ENCODE measurements at places on chromosomes 7 and 10. TPM values are rescaled to one million over a fixed set of nuclear protein-coding genes. Genes with fewer than 3 reads are reported as not detected.
A peak's percentile ranks its signal among the peaks of the same experiment; 100 is the strongest.

DNA sequence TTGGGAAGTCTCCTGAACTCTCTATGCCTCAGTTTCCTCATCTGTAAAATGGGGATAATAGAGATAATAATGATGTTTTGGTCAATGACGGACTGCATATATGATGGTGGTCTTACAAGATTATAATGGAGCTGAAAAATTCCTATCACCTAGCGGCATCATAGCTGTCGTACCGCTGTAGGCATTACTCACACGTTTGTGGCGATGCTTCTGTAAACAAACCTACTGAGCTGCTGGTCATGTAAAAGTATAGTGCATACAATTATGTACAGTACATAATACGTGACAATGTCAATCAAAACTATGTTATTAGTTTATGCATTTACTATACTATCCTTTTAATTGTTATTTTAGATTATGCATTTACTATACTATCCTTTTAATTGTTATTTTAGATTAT is 339.1 kb upstream of the NPVF start:
- peaks cover 3% of the 10 kb centered on the region for H3K4me1 ChIP-seq
- no peaks in the 10 kb centered on the region for H3K27me3 ChIP-seq
- no peak for DNase-seq
- no peak overlapping the region for H3K4me3 ChIP-seq
- no peaks in the 10 kb centered on the region for H3K36me3 ChIP-seq

DNA sequence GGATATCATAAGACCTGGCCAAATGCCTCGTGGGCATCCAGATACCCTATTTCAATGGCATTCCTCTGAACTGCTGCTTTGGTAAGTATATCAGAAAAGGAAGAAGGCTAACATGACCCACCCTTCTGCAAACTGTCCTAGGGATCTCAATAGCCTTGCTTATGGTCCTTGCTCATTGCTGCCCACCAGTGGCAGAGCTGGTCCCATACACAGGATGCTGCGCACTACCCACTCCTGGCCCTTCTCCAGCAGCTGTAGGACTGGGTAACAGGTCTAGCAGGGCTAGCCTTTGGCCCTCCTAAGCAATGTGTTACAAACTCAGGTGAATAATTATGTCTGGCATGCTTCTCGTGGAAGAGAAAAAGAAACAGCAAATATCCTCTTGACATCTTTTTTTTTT is 72.5 kb downstream of the C10orf90 start:
- H3K4me1 ChIP-seq = no peaks in the 10 kb centered on the region
- DNase-seq = no peak
- no peaks in the 10 kb centered on the region for H3K27me3 ChIP-seq
- no peaks in the 10 kb centered on the region for H3K36me3 ChIP-seq
- no peak overlapping the region for H3K4me3 ChIP-seq
- H3K27ac ChIP-seq = no peak overlapping the region

GRCh38 chr10:18164093-18164492 is 23.9 kb downstream of the CACNB2 start:
- peaks cover 7% of the 10 kb centered on the region for H3K4me1 ChIP-seq
- H3K27me3 ChIP-seq = no peaks in the 10 kb centered on the region
- H3K27ac ChIP-seq = peak overlapping the region; percentile 79
- H3K36me3 ChIP-seq = no peaks in the 10 kb centered on the region

The TDRD1 gene
- total RNA-seq = under 0.01 TPM

Data from esophagus squamous epithelium (tissue), 5 donors.